ENCODE measurements at places on chromosomes 6 and 20.

DNA sequence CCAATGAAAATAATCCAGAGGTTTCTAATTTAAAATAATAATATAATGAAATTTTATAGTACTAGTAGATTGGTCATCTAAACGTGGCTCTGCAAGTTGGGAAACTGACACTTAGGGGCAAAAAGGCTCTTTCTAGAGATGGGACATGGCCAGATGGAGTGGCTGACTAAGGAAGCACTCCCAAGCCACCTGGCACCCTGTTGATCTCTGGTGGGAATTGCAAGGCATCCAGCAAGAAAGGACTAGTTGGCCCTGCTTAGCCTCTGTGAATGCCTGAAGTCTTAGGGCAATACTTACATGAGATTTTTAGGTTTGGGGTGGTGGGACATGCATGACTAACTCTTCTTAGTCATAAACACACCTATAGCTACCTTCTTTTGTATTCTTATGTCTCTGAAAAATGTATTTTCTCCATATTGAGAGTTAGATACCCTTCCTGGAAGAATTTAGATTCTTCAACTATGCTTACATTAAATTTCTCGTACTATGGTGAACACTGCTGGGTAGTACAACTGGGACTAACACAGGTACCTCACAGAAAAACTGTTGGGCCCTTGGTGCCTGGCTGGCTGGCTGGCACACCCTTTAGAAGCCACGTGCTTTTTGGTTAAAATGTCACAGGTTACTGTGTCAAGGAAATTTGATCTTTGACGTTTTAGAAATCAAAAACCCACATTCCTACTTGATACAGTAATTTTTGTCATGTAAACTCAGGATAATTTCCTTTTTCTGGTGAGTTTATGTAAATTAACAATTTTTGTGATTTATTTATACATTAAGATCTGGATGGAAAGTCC is 25.0 kb upstream of the SH3BGRL2 start:
- no peak overlapping the region for H3K27ac ChIP-seq
- no peaks in the 10 kb centered on the region for H3K36me3 ChIP-seq
- H3K4me1 ChIP-seq, result no peaks in the 10 kb centered on the region

DNA sequence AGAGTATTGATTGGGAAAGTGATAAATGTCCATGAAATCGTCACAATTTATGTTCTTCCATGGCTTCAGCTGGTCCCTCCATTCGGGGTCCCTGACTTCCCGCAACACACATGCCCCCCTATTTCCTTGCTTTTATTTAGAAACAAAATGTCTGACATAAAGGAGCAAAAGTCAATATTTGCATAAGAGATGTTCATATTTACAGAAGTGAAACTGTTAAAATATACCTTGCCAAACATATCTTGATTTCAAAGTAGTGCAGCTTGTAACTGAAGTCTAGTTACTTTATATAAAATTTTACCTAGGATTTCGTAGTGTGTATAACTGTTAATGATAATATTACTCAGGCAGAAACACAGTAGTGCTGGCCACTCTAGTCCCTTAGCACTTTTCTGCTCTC is 548.9 kb upstream of the ADGRB3 start:
- no peak overlapping the region for H3K4me3 ChIP-seq
- no peaks in the 10 kb centered on the region for H3K36me3 ChIP-seq
- no peaks in the 10 kb centered on the region for H3K4me1 ChIP-seq
- no peak for DNase-seq

DNA sequence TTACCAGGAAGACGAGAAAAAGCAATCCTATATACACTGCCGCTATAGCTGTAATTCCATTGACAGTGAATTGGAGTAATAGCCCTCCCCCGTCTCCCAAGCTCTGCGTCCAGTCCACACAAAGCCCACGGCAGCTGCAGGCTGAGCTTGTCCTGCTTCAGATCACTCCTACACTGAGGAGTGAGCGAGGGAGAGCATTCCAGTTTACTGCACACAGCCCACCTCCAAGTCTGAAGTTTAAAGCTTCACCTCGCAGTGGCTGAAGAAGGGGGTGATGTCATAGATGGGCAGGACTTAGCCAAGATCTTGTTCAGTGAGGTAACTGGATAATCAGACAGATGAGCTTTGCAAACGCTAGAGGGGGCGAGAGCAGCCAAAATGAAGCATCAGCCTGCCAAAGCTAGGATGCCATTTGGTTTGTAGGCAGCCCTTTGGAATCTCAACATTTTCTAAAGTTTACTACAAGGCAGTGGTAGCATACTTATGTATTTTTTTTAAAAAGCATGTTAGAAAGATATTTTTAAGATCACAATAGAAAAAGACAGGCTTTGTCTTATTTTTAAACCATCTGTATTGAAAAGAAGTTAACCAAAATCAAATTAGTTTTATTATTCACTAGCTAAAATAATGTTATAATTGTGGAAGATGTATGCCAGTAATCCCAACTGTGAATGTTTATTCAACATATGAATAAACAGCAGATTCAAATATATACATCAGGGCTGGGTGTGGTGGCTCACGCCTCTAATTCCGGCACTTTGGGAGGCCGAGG is at the start of gene FLRT3:
FLRT3 (minus strand) TSS at position 213 of the 772 bp plus-strand sequence. CDS start 10,106 bp downstream, outside the sequence.
- H3K36me3 ChIP-seq, result no peaks in the 10 kb centered on the region

GRCh38 chr6:81771097-81771496 is 18.6 kb upstream of the TENT5A start:
- H3K4me3 ChIP-seq, result no peak overlapping the region
- H3K27ac ChIP-seq, result no peak overlapping the region
- peaks cover 6% of the 10 kb centered on the region for H3K27me3 ChIP-seq
- no peak for DNase-seq

GRCh38 chr6:9346923-9347322 is 911.6 kb upstream of the SLC35B3 start:
- H3K4me1 ChIP-seq, result no peaks in the 10 kb centered on the region
- H3K27me3 ChIP-seq, result no peaks in the 10 kb centered on the region
- no peak overlapping the region for H3K4me3 ChIP-seq
- H3K27ac ChIP-seq, result no peak overlapping the region
- H3K36me3 ChIP-seq, result no peaks in the 10 kb centered on the region
- DNase-seq, result no peak

DNA sequence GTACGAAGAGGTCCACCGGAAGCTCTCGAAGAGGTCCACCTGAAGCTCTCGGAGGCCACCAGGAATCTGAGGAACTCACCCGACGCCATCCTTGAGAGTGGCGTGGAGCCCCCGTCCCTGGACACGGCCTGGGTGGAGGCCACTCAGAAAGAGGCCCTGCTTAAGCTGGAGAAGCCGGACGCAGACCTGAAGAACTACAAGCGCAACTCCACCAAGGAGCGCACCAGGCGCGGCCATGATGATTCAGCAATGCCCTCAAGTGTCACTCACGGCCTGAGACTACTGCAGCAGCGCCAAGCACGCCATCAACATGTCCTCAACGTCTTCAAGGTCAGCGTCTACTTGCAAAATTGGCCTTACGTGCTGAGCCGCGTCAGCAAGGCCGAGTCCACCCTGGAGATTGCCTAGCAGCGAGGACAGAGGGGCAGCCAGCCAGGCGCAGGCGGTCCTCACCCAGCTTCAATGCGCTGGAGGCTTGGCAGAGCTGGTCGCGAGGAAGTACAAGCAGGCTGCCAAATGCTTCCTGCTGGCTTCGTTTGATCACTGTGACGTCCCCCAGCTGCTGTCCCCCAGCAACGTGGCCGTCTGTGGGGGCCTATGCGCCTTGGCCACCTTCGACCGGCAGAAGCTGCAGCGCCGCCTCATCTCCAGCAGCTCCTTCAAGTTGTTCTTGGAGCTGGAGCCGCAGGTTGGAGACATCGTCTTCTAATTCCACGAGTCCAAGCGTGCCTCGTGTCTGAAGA is 7.7 kb upstream of the GJA10 start:
- peaks cover 2% of the 10 kb centered on the region for H3K4me1 ChIP-seq
- no peaks in the 10 kb centered on the region for H3K36me3 ChIP-seq
- peaks cover 15% of the 10 kb centered on the region for H3K27me3 ChIP-seq

- no peaks in the 10 kb centered on the region for H3K36me3 ChIP-seq
- H3K27ac ChIP-seq, result no peak overlapping the region
- no peak overlapping the region for H3K4me3 ChIP-seq
- H3K27me3 ChIP-seq, result no peaks in the 10 kb centered on the region
- no peak for DNase-seq
- H3K4me1 ChIP-seq, result no peaks in the 10 kb centered on the region
These were observed 135.9 kb downstream of the CDH4 start for GRCh38 chr20:61387954-61388348.

GRCh38 chr20:13238001-13238653 is 17.1 kb downstream of the ISM1 start:
- H3K27ac ChIP-seq, result no peak overlapping the region
- no peaks in the 10 kb centered on the region for H3K27me3 ChIP-seq
- H3K4me1 ChIP-seq, result no peaks in the 10 kb centered on the region

GRCh38 chr6:31114541-31114878 is at the start of gene PSORS1C1:
Gene PSORS1C1, plus strand, starts transcription at chr6:31114800. Its CDS starts 14,833 bp downstream, at chr6:31129633.
- no peak within 1 kb of the TSS for H3K27ac ChIP-seq
- H3K36me3 ChIP-seq, result no peaks in the 10 kb centered on the region
- no peak for DNase-seq
- peaks cover 13% of the 10 kb centered on the region for H3K27me3 ChIP-seq
- H3K4me3 ChIP-seq, result no peak within 1 kb of the TSS

DNA sequence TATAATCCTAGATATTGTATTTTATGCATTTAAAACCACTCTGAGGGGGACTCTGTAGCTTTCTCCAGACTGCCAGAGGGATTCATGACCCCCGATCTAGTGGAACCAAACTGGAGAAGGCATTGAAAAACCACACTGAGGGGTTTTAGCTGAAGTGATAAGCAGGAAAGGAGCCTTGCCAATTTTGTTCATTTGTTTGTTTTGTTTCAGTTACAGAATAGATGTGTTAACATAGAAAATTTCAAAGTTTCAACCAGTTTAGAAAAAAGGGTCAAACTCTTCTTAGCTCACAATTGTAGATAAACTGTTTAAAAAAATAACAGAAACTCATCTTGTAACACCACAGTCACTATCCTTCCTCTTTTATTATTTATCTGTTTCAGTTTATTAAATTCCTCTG is 19.8 kb downstream of the TAB2 start:
- H3K27ac ChIP-seq, result peak overlapping the region; percentile 34
- peaks cover 74% of the 10 kb centered on the region for H3K4me1 ChIP-seq
- H3K27me3 ChIP-seq, result no peaks in the 10 kb centered on the region
- no peak for DNase-seq

DNA sequence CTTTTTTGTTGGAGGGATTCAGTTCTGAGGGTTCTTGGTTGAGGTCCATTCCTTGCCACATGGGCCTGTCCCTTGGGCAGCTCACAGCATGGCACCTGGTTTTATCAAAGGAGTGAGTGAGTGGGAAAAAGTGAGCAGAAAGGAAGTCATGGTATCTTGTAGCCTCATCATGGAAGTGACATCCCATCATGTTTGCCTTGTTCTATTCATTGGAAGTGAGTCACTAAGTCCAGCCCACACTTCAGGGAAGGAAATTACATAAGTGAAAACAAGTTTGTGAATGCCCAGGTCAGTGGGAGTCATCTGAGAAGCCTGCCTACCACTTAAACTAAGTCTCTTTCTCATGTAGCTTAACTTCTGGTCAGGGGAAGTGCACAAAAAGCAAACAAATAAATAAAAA is 32.8 kb upstream of the ZNFX1 start:
- DNase-seq, result no peak
- H3K4me3 ChIP-seq, result no peak overlapping the region
- no peak overlapping the region for H3K27ac ChIP-seq
- peaks cover 2% of the 10 kb centered on the region for H3K4me1 ChIP-seq
- H3K36me3 ChIP-seq, result no peaks in the 10 kb centered on the region

GRCh38 chr20:1652960-1653359 is 4.6 kb downstream of the SIRPG start:
- H3K4me3 ChIP-seq, result peak overlapping the region; percentile 74
- peak overlapping the region; percentile 79 for H3K27ac ChIP-seq
- peaks cover 66% of the 10 kb centered on the region for H3K36me3 ChIP-seq
- no peaks in the 10 kb centered on the region for H3K27me3 ChIP-seq
- H3K4me1 ChIP-seq, result peaks cover 64% of the 10 kb centered on the region

- H3K4me3 ChIP-seq, result no peak overlapping the region
- H3K36me3 ChIP-seq, result peaks cover 75% of the 10 kb centered on the region
- H3K27ac ChIP-seq, result peak overlapping the region; percentile 68
- no peak for DNase-seq
- H3K27me3 ChIP-seq, result no peaks in the 10 kb centered on the region
These were observed 23.2 kb downstream of the PPP1R16B start for GRCh38 chr20:38828514-38829295.

- no peaks in the 10 kb centered on the region for H3K36me3 ChIP-seq
- DNase-seq, result no peak
- no peaks in the 10 kb centered on the region for H3K27me3 ChIP-seq
- H3K4me1 ChIP-seq, result no peaks in the 10 kb centered on the region
- no peak overlapping the region for H3K27ac ChIP-seq
These were observed 21.8 kb downstream of the TGM2 start for GRCh38 chr20:38143238-38143645.

DNA sequence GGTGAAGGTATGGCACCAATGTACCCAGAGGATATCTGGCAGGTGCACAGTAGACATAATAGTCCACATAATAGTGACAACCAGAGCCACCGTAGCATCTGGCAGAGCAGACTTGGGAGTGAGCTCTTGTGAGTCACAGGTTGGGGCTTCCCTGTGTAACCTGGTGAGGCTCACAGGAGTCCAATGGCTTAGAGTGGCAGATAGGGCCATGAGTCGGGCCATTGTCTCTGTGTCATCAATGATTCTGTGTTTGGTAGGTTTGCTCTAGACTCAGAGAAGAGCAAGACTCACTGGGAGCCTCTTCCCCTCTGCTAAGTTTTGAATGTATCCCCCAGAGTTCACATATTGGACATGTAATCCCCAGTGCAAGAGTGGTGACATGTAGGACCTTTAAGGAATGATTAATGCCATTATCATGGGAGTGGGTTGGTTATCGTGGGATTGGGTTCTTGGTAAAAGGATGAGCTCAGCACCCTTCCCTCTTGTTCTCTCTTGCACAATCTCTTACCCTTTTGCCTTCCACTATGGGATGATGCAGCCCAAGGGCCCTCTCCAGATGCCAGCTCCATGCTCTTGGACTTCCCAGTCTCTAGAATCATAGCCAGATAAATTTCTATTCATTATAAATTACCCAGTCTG is 22.6 kb upstream of the SIRPA start:
- H3K4me3 ChIP-seq, result no peak overlapping the region
- H3K27me3 ChIP-seq, result peaks cover 7% of the 10 kb centered on the region
- no peak overlapping the region for H3K27ac ChIP-seq
- H3K4me1 ChIP-seq, result no peaks in the 10 kb centered on the region

Measured in T-helper 2 cell treated with Interferon-gamma antibody and Interleukin-4, amounts not matched to agents 5 μg/mL and 100 μg/mL, for 36 hours (primary cell).